Right cardiac atrium (tissue), 5 donors: ENCODE measurements at places on chromosomes 13 and 19.
A peak's percentile ranks its signal among the peaks of the same experiment; 100 is the strongest.

GRCh38 chr13:97120346-97120745 is 101.8 kb upstream of the MBNL2 start:
- DNase-seq, result no peak

GRCh38 chr13:94901070-94901469 is 188.7 kb upstream of the SOX21 start:
- no peak for DNase-seq

GRCh38 chr19:22617614-22618320 is 16.4 kb upstream of the ZNF492 start:
- peak; percentile 90 for DNase-seq

DNA sequence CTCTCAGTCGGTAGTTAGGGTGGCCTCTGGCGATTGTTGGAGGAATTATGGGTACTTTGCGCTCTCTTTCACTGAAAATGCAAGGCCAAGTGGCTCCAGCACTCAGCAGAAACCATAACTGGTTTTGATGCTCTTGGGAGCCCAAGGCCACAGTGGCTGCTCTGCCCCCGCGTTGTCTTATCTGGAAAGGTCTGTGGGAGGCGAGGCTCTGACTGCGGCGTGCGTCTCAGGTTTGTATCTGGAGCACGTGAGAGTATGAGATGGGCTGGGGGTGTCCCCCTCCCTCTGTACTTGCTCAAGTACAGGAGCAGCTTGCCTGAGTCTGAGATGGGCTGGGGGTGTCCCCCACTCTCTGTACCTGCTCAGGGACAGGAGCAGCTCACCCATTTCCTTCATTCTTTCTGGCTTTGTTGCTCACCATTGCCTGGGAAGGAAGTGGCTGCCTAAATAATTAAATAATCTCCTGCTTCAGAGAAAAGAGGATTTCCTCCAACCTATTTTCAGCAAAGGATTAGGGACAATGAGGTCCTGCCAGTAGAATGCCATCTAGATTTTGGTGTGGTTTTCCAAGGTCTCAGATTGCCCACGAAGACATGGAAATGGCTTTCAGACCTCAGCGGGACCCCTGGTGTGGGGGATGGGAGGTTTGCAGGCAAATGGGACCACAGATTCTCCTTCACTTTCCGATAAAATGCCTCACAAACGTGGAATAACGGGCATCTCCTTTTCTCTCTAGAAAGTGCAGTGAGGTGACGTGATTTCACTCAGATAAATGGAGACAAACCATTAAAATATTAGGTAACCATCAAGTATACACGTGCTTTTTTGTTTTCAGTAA is 14.7 kb downstream of the ATP11A start:
- no peak for DNase-seq

DNA sequence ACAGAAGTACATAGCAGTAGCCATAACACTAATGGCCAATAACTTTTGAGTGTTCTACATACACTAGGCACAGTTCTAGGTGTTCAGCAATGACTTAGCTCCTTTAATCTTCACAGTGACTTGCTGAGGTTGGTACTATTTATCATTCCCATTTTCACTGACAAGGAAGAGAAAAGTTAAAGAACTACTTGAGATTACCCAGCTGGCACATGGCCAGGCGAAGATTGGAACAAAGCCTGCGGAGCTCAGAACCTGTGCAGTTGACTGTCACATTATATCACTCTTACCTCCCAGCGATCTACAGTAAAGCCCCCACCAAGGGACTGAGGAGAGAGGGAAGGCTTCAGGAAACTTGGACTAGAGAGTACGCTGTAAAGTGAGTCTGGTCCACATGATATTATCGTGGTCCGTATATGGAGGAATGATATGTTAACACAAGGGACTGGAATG is 42.4 kb upstream of the WDFY2 start:
- no peak for DNase-seq

GRCh38 chr13:25180775-25181537 is 8.9 kb upstream of the AMER2 start:
- DNase-seq, result no peak

- DNase-seq, result no peak
Observed at GRCh38 chr13:40189426-40189825, 477.0 kb downstream of the FOXO1 start.

GRCh38 chr13:111980146-111980929 is 86.6 kb upstream of the SOX1 start:
- no peak for DNase-seq

DNA sequence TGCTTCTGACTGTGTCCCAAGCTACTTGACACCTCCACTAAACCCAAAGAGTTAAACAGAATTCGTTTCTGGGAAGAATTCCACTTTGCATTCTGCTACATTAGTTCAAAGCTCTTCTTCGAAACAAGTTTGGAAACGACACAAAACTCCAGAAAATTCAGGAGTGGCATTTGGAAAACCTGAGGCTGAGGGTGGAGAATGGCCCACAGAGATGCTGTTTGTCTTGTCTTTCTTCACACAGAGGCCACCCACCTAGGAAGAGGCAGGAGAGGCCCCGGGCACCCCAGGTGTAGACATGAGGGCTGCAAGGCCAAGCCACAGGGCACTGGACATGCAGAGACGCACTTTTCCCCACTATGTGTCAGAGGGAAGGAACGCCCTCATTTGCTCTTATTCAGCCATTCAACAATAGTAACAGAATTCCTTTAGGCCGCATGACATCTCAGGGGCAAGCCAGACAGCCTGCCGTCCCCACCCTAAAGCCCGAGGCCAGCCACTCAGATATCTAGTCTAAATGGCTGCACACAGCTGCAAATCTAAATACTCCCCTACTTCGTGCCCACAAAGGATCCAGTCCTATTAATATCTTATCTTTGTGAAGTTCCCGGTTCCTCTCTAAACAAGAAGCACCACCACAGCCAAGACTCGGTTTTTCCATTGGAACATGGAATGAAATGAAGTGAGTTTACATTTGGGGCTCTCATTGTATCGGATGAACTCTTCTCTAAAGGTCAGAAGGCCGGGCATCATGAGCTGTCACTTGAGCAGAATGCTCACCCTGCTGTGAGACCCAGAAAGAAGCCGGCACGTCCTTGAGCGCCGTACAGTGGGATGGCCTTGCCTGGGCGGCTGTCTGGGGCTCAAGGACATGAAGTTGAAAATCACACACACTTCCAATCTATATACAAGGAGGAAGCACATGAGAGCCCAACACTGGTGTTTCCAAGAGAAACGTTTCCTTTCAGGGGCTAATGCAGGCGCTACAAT is 19.8 kb downstream of the COL4A1 start:
- no peak for DNase-seq

DNA sequence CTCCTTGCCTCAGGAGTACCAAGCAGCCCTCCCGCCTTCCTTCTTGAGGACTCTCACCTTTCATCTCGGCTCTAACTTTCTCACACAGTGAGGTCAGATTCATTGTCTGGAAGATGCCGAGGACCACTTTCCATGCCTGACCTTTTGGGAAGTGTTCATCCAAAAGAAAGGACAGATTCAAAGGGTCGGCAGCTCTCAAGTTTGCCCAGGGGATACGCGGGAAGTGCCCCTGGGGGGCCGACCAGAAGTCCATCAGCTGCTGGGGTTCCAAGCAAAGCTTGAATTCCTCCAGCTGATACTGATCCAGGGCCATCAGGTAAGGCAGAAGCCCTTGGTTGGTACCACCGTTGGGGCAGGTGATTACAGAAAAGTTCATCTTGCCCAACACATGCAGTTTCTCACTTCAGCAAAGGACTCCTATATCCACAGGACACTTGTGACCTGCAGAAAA is at the start of gene NLRP13:
TSS of gene NLRP13 (minus strand) at position 401 of the 451 bp plus-strand sequence. CDS start at position 376, 25 bp downstream.
- DNase-seq, result no peak

- DNase-seq, result no peak
Observed at GRCh38 chr19:38204096-38204495, 19.9 kb downstream of the DPF1 start.

GRCh38 chr13:34608331-34608730 is 333.7 kb upstream of the NBEA start:
- DNase-seq, result no peak

GRCh38 chr13:28621449-28621848 is 37.5 kb upstream of the POMP start:
- DNase-seq, result no peak

DNA sequence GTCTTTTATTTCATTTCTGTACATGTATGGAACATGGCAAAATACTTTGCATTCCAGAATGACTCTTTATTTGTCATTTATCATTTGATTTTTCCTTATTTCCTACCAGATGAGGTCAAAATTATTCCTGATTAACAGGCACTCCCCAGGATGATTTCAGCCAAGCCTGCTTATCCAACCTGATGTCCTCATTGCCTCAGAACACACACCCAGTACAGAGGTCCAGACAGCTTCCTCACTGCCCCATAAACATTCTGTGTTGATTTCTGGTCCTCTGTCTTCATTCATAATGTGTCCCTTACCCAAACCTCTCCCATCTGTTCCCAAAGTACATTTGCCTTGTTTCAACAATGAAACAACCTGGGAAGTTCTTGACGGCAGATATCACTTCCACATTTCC is 367.4 kb downstream of the MTUS2 start:
- DNase-seq, result no peak

- no peak for DNase-seq
Observed at GRCh38 chr19:40804783-40805242, 5.8 kb downstream of the EGLN2 start.

DNA sequence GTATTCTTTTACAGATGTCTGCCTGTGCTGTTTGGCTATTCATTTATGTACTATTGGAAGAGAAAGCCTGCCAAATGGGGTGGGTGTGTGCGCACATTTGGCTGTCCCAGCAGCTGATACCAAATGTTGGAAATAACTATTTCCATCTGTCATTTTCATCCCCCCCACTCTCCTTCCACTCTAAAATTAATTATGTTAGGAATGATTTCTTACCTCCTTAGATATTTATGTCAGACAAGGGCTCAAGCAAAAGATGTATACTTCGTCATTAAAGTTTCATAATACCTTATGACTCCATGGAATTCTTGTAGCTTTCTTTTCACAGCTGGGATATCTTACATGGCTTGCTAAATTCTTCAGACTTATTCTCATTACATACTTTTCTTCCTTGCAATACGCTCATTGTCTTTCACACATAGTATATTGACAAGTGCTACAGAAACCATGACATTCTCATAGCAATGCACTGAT is 18.6 kb downstream of the ITM2B start:
- peak; percentile 36 for DNase-seq

GRCh38 chr13:38202740-38203139 is 146.9 kb upstream of the UFM1 start:
- DNase-seq, result no peak

- DNase-seq, result no peak
Observed at GRCh38 chr19:29876414-29876813, 64.6 kb downstream of the CCNE1 start.

DNA sequence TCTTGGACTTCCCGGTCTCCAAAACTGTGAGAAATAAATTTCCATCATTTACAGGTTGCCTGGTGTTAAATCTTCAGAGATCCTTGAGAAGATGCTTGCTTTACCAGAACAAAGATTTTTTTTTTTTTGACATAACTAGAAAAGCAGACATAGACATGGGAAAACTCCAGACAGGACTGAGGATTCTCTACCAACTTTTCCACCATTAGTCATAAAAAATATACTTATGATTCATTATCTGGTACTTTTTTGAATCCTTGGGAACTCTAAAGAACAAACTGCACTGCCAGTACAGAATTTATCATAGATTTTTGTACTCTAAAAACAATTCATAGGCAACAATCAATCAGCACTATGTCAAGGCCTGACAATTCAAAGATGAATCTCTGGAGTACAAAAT is 487.6 kb downstream of the EFNB2 start:
- DNase-seq, result no peak

DNA sequence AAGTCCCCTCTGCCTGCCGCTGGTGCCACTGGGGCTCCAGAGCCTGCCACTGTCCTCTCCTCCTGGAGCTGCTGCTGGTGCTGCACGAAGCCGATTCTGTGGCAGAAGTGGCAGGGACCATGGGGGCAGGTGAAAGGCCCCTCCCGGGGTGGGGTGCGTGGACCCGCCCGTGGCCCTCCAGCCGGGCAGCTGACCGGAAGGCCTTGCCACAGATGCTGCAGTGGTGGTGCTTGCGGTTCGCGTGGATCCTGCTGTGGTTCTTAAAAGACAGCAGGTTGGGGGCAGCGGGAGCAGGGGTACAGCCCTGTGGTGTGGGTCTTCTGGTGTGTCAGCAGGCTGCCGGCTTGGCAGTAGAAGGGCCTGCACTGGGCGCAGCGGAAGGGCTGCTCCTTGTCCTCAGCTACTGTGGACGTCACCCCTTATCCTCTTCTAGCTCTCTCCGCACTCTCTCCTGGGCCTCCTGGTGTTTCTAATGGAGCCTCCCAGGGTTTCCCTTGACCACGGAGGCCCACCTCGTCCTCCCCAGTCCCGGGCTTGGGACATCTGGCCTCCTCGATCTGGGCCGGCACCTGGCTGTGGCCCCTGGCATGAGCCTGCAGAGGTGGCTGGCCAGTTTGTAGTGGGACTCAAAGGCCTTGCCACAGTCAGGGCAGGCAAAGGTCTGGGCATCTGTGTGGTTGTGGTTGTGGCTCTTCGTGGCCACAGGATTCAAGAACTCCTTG is 380.4 kb downstream of the OLFM4 start:
- DNase-seq, result peak; percentile 29

DNA sequence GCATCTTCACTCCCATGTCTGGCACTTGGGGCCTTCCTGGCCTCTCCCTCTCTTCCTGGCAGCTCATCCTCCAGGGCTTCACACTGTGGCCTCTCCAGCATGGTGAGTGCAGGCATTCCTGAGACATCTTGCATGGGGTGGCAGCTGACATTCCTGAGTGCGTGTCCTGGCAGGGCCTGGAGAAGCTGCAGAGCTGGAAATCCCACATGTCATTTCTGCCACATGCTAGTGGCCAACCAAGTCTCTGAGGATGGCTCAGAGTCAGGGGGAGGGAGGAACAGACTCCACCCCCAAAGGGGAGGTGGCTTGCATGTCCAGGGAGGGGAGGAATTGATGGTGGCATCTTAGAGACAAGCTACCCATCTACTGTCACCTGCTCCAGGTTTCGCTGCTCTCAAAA is 41.6 kb upstream of the AMER2 start:
- no peak for DNase-seq

- no peak for DNase-seq
Observed at GRCh38 chr13:104592545-104593250, 1526.5 kb upstream of the SLC10A2 start.
